ENCODE measurements at places on chromosomes 6 and 20.

DNA sequence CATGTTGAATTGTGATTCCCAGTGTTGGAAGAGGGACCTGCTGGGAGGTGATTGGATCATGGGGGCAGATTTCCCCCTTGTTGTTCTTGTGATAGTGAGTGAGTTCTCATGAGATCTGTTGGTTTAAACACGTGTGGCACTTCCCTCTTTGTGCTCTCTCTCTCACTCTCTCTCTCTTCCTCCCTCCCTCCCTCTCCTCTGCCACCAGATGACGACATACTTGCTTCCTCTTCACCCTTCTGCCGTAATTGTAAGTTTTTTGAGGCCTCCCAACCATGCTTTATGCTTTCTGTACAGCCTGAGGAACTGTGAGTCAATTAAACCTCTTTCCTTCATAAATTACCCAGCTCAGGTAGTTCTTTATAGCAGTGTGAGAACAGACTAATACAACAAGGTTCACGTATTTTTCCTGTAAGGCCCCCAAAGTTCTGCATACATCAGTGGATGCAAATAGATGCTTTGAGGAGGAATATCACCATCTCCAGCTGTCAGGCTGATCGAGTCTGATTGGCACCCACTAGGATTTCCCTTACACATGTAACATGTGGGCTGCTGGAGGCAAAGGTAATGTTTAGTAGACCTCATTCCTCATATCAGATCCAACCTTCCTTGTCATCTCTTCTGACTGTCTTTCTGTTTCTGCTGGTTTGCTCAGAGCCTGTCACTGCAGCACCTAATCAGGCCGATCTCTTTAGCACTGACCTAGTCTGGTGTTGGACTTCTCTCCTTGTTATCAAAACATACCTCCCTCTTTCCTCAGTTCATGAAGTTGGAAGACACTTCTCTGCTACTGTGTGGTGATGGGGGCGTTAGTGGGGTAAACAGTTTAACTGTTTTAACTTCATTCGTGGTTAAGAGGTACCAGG, 54.3 kb upstream of the BACH2 start:
- DNase-seq, result no peak

DNA sequence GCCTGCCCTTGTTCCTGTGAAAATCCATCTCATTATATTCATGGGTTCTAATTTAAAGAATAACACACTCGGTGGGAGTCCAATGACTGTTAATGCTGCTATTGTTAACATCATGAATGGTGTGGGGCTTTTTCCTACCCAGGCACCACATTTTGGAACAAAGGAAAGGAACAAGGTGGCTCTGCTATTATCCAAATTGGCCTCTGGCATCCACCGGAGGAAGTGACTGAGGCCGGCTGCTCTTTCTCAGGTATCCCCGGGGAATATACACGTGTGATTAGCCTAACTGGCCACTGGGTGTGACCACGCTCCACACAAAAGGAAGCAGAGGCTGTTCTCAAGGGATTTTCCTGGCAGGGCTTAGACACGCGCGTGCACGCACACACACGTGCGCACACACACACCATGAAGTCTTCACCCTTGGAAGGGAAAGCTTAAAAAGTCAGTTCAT, 601.2 kb upstream of the ARID1B start:
- no peak for DNase-seq

GRCh38 chr6:31299511-31299910, 27.6 kb upstream of the HLA-C start:
- DNase-seq, result no peak

GRCh38 chr6:35302604-35303241, 5.1 kb downstream of the DEF6 start:
- no peak for DNase-seq

DNA sequence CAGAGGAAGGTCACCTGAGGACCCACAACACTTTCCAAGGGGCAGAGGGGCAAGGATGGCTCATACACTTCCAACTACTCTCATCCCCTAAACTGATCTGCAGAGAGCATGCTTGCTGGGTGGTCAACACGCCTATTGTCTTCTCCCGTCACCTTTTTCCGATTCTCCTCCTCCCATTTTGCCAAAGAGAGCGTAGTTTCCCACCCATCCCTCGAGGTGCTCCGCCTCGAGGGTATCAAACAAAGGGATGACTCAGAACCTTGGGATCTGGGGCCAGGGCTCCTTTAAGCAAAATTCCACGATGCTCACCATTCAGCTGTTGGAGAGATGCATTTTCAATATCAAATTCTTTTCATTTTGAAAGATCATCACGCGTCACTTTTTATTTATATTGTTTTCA, 507.5 kb upstream of the SULF2 start:
- DNase-seq, result no peak

DNA sequence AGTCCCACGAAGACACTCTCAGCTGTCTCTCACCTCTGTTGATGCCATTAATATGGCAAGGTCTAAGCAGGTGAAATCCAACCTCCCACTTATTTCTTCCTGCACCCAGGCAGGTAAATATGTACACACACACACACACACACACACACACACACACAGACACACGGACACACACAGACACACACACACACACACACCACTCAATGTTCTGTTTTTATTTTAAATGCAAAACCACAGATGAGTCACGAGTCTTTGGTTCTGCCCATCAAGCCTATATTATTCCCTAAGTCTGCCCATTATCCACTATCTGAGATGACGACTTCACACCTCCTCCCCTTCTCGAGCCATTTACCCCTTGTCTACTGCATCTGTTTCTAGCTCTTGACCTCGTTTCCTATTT, 344.7 kb downstream of the CDH26 start:
- no peak for DNase-seq

DNA sequence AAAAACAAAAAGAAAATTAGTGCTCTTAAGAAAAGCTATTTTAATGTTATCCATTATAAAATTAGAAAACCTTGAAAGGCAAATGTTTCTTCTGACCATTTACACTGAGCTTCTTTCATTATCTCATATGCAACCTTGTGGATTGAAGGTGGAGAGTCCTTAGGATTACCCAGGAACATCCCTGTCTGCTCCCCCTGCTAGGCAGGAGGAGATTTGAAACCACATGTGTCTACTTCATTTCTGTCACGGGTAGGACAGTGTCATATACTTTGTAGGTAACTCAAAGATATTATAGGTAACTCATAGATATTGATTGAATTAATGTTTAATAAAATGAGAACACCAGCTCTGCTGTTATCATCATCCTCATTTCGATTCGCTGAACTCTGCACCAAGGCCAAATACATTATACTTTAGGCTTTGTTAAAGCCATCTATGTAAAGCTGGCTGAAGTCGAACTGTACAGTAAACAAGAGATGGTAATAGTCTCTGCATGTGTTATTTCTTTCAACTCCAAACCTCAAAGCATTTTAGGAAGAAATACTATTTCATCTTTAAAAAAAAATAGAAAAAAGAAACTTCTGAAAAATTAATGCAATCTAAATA, 49.5 kb downstream of the HDAC2 start:
- no peak for DNase-seq

GRCh38 chr6:121616406-121616805, 181.0 kb downstream of the GJA1 start:
- no peak for DNase-seq

DNA sequence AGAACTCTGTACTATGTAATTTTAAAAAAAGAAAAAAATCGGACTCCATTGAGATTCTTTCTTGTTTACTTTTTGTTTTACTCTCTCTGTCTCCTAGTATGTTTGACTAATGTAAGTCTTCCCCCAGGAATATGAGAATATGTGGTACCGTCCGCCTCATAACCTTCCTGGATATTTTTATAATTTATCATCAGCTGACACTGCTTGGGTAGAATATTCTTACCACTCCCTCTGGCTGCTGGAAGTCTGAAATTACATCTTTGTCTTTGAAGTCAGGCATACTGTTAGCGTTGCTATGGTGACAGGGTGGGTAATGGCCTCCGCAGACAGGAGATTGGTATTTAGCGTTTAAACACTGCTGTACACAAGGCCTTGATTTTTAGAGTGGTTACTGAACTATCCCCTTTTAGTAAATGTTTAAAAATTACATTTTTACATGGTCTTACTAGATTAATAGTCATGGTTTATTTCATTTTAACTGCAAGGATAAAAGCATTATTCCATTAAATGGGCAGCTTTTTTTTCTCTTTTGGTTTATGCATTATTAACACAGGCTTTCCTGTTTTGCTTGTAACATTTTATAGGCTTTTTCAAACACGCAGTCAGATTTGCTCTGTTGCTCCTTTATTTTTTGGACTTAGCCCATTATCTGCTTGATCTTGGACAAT, 176.4 kb downstream of the ARID1B start:
- peak; percentile 93 for DNase-seq

GRCh38 chr6:168078175-168078942, 653 bp downstream of the FRMD1 start:
- no peak for DNase-seq

DNA sequence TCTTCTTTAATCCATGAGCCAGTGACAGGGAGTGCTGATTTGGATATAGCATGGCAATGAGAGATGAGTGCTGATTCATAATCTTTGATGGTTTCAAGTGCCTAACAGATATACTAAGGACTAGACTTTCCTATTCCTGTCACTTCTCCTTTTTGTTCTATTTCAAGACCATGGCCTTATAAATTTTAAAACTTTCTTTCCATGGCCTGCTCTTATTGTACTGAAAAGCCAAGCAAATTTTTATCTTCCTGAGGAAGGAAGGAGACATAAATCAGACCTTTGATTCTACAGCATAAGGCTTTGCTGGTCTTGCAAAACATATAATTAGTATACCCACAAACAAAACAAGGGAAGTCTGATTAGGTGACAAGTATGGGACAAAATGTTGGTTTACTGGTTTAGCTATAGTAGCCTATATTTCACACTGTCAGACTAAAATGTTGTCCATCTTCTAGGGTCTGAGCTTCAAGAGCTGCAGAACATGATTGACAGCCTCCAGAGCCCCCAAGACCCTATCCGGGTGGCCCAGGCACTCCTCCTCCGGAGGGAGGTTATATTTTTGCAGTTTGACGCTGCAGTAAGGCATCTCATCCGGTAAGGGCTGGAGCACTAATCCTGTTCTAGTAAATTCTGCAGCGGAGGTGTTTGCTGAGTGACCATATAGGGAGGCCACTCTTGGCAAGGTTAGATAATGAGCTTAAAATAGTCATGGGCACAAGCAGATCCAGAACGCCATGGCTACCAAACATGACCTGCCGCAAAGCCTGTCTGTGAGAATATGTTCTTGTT, 82.3 kb downstream of the CD164 start:
- DNase-seq, result no peak

- DNase-seq, result no peak
Measured at GRCh38 chr6:90220273-90220672, 76.4 kb downstream of the BACH2 start.

DNA sequence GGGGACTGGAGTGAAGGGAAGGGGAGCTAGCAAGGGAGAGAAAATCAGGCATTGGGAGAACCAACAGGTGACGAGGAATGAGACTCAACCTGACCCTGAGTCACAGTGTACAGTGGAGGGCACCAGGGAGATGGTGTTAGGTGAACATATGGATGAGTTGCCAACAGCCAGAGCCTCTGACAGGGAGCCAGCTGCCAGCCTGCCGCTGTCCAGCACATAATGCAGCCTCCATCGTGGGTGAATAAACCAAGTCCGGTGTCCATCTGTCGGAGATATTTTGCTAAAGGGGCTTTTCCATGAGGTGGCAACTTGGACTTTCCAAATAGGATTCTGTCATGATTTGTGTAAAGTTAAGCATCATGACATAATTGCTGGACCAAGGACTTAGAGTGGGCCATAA, 88.1 kb downstream of the CDH4 start:
- no peak for DNase-seq

All from AG20443 (cell line).